ENCODE measurements at places on chromosomes 12 and 14.

GRCh38 chr12:26831951-26832821 lies 808 bp downstream of the ITPR2 start:
- DNase-seq = peak; percentile 17

DNA sequence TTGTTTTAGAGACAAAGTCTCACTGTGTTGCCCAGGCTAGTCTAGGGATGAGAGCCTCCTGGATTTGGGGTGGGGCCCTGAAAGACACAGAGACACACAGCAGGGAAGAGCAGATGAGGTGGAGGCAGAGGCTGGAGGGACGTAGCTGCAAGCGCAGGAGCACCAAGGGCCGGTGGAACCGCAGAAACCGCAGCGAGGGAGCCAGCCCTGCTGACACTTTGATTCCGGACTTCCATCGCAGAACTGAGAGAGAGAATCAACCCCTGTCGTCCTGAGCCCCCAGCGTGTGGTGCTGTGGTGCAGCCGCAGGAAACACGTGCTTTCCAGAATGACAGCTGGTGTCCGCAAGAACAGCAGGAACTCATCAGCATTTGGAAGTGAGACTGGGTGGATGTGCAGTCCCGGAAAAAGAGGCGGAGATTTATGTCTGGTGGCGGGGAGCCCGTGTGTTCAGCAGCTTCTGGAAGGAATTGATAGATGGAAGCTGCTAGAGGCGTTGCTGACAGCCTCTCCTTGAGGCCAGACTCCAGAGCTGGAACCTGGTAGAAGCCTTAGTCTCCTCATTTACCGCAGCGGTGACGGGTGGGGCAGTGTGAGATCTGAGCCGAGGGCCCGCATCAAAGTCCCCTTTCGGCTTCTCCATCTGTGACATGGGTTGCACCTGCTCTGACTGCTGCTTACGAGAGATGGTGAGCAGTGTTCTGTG lies 21.9 kb upstream of the KLC1 start:
- DNase-seq = peak; percentile 19

DNA sequence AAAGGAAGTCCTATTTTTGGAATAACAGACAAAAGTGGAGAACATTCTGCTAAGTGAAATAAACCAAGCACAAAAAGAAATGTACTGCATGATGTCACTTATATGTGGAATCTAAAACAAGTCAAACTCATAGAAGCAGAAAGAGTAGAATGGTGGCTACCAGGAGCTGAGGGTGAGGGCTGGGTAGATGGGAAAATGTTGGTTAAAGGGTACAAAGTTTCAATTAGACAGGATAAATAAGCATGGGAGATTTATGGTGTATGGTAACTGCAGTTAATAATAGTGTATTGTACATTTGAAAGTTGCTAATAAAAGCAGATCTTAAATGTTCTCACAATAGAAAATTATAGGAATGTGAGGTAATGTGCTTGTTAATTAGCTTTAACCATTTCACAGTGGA lies 12.8 kb downstream of the LUM start:
- DNase-seq = no peak

DNA sequence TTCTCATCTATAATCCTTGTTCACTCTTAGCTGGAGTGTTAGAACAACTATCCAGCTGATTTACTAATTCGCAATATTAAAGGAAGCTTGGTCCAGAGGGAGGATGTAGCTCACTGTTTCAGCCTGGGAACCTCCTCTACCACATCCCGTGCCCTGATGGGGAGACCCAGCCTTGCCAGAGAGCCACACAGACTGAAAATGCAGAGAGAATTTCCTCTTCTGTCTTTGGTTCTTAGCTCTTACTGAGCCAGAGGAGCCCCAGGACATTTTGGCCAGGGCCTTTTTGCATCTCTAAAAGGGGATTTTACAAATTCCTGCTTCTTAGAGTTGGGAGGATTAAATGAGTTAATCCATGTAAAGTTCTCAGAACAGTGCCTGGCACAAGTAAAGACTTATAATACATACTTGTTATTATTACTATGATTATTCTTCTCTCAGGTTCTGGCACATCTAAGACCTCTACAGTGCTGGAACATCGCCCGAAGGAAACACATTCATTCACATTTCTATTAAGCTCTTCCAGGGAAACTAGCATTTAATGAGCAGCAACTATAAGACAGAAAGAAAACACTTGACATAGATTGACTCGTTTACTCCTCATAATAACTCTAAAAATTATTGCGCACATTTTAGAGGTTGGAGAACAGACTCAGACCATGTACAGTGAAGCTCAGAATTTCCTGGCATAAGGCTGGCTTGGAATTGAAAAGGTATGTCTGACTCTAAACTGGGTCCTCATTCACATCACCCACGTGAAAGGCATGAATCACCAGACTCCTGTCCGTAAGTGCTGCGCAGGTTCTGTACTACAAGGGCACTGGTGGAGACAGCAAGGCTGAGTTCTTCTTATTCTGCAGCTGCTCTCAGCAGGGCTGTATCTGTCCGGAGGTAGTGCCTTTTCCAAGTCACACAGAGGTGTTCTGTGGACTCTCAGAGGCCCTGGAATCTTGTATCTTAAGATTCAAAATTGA lies 27.8 kb upstream of the AEBP2 start:
- no peak for DNase-seq

GRCh38 chr14:95192311-95192710 lies 35.0 kb upstream of the DICER1 start:
- no peak for DNase-seq

- no peak for DNase-seq
These were observed 474 bp downstream of the KCNK10 start for GRCh38 chr14:88322504-88323085.

DNA sequence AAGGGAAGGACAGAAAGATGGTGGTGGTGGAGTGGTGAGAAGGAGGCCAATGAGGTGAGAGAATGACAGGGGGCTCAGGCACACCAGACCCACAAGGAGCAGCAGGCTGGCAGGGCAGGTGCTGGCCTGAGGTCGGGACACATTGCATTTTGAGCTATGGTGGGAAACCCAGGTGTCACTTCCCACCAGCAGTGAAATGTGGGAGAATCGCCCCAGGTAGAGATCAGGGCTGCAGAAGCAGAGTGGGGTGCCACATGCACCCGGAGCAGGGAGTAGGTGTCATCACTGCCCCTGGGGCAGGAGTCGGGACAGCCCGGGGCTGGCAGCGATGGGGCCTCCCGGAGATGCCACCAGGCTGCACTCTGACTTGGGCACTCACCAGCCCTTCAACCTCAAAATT lies 315.8 kb downstream of the BCL11B start:
- DNase-seq = no peak
